Activated gamma-delta T cell (primary cell): ENCODE measurements at places on chromosomes 11 and 22.

DNA sequence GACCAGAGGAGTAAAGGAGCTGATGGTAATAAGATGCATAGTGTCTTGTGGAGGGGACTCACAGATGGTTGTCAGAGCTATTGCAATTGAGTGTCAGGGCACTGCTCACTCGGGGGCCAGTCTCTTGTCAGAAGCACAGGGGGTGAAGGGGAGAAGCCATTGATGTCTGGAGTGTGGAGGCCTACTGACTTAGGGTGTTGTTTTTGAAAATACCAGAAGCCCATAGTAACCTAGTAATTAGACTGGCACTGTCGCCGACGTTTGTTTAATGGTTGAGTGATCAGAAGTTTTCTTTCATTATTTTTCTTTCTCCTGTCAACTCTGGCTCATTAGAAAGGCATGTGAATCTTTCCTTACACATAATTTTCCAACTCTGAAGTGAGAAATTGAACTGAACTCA, 151.6 kb upstream of the TENM4 start:
- DNase-seq = no peak

GRCh38 chr11:12215181-12215593, 104.8 kb downstream of the MICAL2 start:
- no peak for DNase-seq

DNA sequence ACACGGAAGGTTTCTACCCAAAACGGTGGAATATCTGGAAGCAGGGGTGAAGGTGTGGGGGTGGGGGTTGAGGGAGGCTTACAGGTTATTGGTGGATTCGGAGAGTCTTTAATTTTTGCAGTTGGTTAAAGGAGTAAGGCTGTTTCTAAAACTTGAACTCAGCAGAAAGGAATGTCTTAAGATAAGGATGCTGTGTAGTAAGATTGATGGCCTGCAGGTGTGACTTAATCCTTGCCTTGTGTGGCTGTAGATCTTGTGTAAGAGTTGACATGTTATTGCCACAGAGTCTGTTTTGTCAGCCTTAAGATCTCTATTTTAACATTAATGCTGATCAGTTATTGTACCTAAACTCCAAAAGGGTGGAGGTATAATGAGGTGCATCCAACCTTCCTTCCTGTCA, 16.4 kb upstream of the OR6M1 start:
- DNase-seq = no peak

DNA sequence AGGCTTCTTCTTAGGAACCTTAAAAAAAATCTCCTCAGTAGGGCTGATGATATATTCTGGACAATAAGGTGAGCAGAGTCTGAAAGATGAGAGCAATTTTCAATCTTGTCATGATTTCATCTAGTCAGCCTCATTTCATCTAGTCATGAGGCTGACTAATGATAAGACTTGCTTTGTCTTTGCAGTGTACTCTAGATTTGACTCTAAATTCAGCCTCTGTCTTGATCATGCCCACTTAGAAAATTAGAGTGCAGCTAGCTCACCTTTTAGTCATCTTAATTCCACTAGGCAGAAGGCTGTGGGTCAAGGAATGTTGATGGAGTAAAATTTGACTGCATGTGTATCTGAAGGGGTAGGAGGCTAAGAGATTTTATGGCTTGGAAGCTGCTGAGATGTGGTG, 5.5 kb downstream of the EHF start:
- no peak for DNase-seq

- DNase-seq = no peak
These were observed 1.6 kb upstream of the ACY3 start for GRCh38 chr11:67651976-67652781.

DNA sequence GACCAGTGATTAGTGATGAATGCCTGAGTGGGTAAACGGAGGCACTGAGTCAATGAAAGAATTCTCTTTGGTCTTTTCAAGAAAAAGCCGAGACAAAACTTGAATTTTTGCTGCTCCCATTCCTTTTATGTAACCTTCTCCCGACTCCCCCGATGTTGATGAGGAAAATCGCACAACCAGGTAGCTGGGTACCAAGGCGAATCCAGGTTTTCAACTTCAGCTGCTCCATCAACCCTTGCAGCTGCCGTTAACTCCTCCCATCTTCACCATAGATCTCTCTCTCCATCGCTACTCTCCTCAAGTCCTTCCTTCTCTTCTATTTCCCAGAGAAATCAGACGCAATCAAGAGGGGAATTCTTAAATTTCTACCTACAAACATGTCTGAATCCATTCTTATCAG, 611 bp upstream of the USP2 start:
- no peak for DNase-seq

DNA sequence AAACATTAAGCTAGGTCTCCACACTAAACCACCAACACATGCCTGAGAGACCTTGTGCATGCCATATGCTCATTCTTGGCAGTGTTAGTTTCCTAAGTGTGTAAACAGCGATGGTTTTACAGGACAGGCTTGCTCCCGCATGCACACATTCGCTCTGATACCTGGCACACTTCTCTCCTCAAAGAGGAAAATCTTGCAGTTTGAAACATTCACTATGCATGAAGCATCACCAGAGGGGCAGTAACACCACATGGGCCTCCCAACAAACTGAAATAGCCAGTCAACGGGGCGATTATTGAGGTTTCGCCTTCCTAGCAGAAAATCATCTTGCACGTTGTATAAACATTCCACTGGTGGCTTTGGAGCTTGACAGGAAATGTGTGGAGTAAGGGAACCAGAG, 52.6 kb downstream of the ABTB2 start:
- no peak for DNase-seq

DNA sequence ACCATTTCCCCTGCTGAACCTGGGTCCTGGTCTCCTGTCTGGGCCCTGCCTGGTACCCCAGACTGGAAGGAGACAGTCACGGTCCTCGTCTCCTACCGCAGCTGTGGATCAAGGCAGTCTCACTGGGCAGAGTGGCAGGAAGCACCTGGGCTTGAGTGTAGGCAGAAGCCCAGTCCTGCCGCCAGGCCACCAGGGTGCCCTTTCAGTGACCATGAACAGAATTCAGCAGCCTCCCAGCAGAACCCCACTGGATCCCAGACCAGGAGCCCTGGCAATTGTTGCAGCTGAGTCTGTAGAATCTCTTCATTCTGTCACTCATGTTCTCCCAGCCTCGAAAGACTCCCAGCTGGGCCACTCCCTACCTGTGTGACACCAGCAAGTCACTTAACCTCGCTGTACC, 25.5 kb upstream of the CREB3L1 start:
- DNase-seq = no peak

GRCh38 chr11:110087812-110088534, 5.2 kb upstream of the ZC3H12C start:
- DNase-seq = no peak

DNA sequence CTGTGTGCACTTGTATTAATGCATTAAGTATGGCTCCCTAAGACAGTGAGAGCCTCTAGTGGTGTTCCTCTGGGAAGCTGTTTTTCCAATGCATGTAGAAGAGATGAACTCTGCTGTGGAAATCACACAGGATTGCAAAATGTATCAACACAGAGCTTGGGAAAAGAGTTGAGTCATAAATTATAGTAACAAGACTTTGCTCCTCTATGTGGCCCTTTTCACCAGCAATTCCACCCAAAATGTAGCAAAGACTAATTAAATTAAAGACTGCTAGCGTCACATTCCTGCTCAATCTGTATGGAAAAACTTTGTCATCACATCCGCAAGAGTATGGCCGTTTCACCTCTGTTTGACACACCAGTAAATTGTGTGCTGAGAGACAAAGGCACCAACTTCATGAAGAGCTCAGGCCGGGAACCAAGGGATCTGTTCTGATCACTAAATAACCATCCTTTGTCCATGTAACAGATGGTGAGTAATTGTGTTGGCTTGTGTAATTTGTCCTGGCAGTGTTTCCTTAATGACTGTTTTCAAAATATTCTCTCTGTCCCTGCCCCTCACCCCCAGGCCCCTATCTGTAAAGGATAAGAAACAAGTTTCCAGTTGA, 209.2 kb upstream of the SORL1-AS1 start:
- no peak for DNase-seq

DNA sequence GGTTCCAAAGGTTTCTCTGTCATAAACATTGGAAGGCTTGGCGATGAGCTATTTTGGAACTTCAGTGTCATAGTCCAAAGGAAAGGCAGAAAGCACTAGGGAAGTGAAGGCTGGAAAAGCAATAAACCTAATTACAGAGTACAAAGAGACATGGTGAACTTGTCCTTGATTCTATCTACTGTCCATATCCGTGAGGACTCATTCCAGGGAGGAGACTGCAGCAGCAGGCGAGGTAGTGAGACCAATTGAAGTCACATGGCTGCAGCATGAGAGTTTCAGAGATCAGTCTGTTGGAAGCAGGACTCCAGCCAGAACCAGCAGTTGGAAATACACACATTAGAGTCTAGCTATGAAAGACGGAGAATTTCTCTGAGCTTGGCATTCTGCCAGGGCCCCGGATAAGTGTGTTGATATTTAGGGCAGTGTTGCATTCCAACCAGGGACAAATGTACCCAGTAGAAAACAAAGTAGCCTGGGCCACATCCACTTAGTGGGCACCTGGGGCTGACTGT, 54.1 kb upstream of the ARHGAP42 start:
- no peak for DNase-seq

DNA sequence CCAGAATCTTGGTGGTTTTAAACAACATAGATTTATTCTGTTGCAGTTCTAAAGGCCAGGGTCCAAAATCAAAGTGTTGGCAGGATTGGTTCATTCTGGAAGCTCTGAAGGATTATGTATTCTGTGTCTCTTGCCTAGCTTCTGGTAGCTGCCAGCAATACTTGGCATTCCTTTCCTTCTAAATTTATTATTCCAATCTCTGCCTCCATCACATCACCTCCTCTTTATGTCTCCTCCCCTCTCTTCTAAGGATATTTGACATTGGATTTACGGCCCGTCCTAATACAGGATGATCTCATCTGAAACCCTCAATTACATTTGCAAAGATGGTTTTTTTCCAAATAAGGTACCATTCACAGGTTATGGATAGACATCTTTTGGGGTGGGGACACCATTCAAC, 186.5 kb downstream of the SBF2 start:
- no peak for DNase-seq

DNA sequence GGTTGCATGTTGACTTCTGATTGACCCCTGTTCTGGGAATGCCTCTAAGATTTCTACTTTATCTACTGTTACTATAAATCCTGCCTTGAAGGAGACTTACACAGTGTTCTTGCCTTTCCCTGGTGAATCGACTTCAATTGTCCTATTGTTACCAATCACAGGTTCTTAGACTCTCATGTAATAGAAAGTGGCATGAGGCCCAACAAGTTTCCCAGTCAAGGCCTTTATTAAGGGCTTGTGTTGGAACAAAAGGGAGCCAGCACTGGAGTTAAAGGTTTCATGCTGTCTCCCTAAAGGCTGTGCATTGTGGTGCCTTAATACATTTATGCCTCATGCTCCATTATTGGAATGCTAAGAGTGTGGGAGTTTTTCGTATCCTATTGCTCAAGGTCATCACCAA, 23.3 kb downstream of the MS4A2 start:
- DNase-seq = no peak

GRCh38 chr11:75077316-75077715, 19.4 kb downstream of the OR2AT4 start:
- DNase-seq = no peak

- DNase-seq = no peak
These were observed 13.5 kb downstream of the TSKU start for GRCh38 chr11:76796511-76797198.

GRCh38 chr22:20397498-20397897, 3.5 kb downstream of the ZNF74 start:
- no peak for DNase-seq

DNA sequence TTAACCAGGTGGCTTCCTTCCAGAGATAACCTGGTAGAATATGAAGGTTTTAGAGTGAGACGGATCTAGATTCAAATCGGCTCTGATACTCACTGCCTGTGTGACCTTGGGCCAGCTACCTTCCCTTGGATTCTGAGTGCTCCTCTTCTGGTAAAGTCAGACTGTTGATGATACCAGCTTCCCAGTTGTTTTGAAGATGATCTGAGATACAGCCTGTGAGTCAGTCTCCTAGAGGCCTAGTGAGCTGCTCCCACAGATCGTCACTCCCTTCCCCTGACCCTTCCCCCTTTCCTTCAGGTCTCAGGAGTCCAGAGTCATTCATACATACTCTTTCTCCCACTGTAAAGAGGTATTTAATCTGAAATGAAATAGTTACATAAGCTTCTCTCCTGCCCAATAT, 207.8 kb downstream of the GRIK4 start:
- no peak for DNase-seq

GRCh38 chr11:12884751-12885318, 124.3 kb upstream of the RASSF10 start:
- no peak for DNase-seq

DNA sequence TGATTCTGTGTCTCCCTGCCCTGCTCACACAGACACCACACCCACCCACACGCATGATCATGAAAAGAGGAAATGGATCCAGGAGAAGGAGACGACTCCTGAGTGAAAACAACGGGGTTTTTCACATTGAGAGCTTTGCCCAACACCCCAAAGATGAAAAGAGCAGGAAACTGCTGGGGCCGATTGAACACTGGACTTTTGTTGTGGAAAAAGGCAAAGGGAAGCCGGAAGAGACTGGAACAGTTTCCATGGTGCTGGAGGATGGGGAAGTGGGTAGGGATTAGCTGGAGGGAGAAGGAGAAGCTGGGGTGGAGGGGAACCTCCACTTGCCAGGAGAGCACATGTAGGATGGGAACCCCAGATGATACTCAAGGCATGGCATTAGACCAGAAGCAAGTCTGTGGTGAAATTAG, 5.2 kb upstream of the SLC43A3 start:
- no peak for DNase-seq

- no peak for DNase-seq
These were observed 1735.0 kb downstream of the LRRC4C start for GRCh38 chr11:39724404-39724803.

- DNase-seq = no peak
These were observed 162.4 kb upstream of the SYN3 start for GRCh38 chr22:33220476-33221080.
